CD4-positive, alpha-beta T cell treated with Interleukin-6 for 4 hours (primary cell): ENCODE measurements at places on chromosomes 7 and 10.

DNA sequence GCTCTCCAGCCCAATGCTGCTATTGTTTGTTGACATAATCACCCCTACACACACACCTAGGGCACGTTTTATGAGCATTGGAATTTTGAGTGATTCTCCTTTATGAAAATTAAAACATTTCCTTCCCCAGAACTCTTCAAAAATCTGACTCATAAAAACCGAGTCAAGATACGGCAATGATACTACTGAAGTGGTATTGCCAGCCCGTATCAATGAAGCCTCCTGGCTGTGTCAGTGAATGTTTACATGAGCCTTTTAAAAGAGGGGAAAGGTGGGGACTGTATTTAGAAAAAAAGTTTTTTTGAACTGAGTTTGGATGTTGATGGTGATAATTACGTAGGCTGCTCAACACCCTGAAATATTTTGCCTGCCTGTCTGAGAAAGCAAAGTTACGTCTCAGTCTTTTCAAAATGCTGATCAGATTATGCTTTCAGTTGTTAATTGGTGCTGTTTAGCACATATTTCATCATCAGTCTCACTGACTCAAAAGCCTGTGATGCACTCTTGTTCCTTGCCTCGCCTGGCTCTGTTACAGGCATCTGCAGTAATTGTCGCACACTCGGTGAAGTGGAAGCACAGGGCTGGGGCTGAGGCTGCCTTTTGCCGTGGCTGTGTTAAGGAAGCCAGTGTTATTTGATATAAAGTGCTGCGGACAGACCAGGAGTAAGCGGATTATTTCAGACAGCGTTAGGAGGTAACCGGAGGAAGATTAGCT, 157.4 kb upstream of the TCF7L2 start:
- DNase-seq = no peak

GRCh38 chr10:101646364-101646763, 48.6 kb downstream of the FBXW4 start:
- no peak for DNase-seq

- peak; percentile 22 for DNase-seq
Measured at GRCh38 chr7:140036224-140036962, 26.4 kb downstream of the PARP12 start.

- DNase-seq = no peak
Measured at GRCh38 chr10:13180788-13181187, 19.4 kb downstream of the MCM10 start.

DNA sequence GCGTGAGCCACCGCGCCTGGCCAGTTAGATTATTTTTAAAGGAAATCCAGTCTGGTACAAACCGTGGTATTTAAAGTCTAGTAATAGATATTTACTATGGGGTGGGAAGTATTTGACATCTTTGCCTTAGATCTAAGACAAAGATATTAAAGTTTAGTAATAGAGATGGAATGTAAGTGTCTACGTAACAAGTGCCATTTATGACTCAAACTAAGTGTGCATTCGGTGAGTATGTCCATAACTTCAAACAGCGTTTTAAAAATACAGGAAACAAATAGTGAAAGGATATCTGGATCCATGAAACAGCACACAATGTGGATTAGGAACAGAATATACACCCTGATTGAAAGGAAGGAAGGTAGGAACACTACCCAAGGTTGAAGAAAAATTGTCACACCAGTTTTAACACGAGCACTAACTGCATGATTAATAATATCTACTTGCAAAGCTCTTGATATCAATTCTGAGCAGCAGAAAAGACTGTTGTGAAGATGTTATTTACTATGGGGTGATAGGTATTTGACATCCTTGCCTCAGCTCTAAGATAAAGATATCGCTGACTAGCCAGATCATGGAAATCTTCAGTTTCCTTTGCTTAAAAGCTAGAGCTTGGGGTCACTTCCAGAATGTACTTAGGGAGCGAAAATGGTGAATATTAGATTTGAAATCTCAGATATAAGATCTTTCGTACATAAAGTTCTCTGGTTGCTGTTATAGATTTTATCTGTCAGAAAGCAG, 48.7 kb downstream of the EPC1 start:
- DNase-seq = no peak

DNA sequence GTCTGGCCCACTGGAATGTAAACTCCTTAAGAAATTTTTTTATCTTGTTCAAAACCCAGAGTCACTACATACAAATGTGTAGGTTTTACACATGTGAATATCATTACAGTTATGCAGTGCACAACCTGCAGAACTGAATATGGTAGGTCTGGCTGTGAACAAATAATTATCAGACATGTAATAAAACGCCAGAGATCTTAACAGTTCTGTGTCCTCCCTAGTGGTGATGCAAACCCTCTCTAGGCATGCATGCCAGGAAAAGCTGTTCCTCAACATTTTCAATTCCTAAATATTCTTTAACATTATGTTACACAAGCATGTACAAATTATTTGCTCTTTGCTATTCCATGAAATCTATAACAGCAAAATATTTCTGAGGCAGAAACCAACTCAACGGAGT, 124.6 kb downstream of the IMMP2L start:
- no peak for DNase-seq

GRCh38 chr7:17391366-17391765, 92.9 kb downstream of the AHR start:
- no peak for DNase-seq

GRCh38 chr10:42898037-42898960, 115.7 kb downstream of the BMS1 start:
- DNase-seq = no peak

DNA sequence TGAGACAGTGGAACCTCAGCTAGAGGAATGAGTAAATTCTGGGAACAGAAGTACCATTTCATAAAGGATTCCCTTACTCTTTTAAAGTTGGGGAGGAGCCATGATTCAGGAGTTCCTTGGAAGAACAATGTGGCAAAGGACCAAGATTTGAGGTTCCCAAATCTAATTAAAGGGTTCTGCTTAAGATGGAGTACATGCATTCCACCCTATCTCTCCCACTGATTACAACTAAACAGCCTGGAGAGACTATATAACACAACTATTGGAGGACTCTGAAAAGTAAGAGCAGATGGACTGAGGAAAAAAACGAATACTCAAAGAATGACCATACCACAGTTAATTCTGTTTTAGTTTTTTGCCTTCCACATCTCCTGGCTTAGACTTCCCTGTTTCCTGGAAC, 212.9 kb upstream of the IMMP2L start:
- DNase-seq = no peak

DNA sequence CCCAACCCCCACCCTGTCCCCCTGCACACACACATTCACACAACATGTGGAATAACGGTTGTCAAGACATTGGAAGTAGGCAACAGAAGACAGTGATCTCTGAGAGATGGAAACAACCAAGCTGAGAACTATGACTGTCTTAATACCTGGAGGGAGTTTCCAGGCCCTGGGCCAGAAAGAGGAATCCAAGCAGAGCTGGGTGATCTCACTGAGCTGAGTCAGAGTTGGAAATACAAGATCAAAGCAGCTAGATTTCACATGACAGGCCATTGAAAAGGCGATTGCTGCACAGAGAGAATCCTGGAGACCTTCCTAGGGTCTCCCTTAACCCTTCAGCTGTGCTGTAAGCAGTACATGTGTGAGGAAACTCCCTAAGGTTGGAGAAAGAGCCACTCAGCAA, 165.8 kb upstream of the PRSS1 start:
- DNase-seq = no peak

DNA sequence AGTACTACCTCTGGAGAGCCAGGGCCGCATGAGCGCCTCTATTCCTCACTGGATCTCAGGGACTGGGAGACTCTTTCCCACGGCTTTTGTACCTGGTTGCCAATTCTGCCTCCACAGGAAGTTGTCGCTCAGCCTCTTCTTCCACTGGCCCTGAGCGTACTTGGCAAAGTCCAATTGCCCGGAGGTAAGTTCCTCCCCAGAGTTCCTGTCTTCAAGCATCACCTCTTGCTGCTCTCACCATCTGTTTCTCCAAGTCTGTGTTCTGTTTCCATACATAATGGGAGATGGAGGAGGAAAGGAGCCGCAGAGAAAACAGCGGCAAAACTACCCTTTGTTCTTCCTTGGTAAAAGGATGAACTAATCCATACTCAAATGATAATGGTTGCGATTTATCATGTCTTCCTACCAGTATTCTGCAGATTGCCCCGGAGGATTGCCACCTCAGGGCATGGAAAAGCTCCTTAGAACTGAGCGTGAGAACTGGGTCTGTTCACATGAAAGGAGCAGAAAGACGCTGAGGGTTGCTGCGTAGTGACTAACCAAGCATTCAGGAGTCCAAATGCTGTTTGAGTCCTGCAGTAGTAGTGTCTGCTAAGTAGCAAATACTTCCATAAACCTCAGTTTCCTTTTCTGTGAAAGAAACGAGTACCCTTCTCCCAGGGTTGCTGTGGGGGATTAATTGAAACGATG, 170.2 kb upstream of the GLI3 start:
- DNase-seq = no peak

GRCh38 chr7:29980151-29980550, 9.4 kb downstream of the SCRN1 start:
- no peak for DNase-seq

- DNase-seq = no peak
Measured at GRCh38 chr7:111835066-111835465, 272.8 kb upstream of the IMMP2L start.

- no peak for DNase-seq
Measured at GRCh38 chr10:3045471-3046209, 21.7 kb upstream of the PFKP start.

GRCh38 chr7:91397612-91398011, 133.4 kb downstream of the FZD1 start:
- no peak for DNase-seq
